Hypothalamus (tissue), 51 donors: ENCODE measurements at places on chromosomes 3 and 15.

GRCh38 chr3:121855555-121855954, 20.5 kb downstream of the EAF2 start:
- no peak for DNase-seq

DNA sequence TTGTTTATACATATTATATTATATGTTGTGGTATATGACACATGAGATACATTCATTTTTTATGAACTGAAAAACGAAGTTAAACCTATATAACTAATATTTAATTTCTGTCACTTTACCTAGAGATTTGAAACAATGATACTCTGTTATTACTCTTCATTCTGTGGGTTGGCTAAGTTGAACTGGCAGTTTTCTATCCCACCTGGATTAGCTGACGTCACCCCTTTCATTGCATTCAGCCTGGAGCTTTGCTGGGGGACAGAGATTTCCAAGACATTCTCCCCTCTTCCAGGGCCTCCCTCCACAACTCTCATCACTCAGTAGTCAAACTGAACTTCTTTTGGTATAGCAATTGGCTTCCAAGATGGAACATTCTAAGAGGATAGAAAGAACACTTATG, 309.2 kb upstream of the SATB1 start:
- no peak for DNase-seq

- no peak for DNase-seq
Measured at GRCh38 chr3:12194209-12194608, 35.5 kb upstream of the TIMP4 start.

GRCh38 chr15:63276342-63277037, 915 bp upstream of the APH1B start:
- DNase-seq: no peak

DNA sequence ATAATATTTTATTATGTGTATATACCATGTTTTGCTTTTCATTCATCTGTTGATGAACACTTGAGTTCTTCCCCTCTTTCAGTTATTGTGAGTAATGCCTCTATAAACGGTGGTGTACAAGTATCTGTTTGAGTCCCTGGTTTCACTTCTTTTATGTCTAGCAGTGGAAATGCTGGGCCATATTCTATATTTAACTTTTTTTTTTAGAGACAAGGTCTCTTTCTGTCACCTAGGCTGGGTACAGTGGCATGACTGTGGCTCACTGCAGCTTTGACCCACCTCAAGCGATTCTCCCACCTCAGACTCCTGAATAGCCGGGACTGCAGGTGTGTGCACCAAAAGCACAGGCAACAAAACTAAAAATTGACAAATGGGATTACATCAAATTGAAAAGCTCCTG, 19.9 kb downstream of the GOLM2 start:
- no peak for DNase-seq

DNA sequence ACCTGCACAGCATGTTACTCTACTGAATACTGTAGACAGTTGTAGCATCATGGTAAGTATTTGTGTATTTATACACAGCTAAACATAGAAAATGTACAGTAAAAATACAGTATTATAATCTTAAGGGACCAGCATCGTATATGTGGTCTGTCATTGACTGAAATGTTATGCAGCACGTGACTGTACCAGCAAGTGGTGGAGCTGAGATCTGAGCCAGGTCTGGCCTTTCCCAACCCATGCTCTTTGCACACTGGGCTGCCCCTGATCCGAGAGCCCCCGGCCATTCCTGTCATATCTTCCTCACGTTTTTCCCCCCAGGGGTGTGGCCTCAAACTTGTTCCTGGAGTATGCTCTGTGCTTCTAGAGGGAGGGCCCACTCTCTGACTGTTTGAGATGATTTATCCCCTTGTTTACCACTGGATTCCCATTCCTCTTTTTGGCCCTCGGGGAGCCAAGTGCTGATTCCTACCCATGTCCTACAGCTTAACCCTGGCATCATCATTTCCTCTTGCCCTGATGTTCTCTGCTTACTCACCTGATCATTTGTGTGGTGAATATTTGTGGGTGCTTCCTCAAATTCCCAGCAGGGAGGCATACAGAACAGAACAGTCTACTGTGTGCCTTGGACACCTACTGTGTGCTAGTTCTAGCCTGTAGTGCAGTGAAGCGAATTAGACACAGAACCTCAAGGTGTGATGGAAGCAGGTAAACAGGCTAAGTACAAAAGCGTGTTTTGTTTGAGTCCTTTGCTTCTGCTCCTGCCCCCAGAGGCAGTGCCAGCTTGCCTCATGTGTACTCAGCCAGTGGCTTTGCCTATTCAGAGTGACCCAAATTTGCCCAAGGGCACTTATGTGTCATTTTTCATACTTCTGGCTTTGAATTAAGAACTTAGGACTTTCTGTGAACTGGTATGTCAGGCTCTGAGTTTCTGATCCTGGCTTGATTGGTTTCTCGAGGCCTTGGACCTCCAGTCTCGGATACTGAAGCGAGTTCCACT, 21.0 kb downstream of the CSRNP1 start:
- no peak for DNase-seq

- no peak for DNase-seq
Measured at GRCh38 chr3:111936191-111936841, 42.5 kb upstream of the ABHD10 start.

GRCh38 chr3:184135911-184136260, 728 bp downstream of the EIF2B5 start:
- DNase-seq: no peak

- DNase-seq: no peak
Measured at GRCh38 chr15:26179906-26180305, 316.8 kb upstream of the ATP10A start.

- DNase-seq: no peak
Measured at GRCh38 chr3:100888881-100889280, 104.3 kb downstream of the ABI3BP start.

- no peak for DNase-seq
Measured at GRCh38 chr3:19792388-19792787, 141.6 kb downstream of the EFHB start.

DNA sequence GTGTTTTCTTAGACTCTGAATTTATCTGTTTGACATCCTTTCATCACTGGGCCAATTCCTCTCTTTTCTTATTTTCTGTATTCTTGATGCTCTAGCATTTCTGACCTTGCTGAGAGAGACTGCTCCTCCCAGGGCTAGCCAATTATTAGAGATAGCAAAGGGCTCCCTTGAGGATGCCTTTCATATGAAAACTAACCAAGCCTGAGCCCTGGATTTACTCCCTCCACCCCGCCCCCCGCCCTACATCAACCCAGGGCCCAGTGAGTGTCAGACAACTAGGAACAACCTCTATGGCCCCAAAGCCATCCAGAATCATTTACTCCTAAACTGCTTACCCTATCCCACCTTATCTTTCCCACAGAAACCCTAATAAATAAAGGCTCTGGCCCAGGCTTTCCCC, 69.7 kb upstream of the LARS2 start:
- DNase-seq: no peak

- DNase-seq: no peak
Measured at GRCh38 chr3:43584043-43584826, 37.6 kb downstream of the ANO10 start.

GRCh38 chr3:177883957-177884356, 652.3 kb upstream of the KCNMB2 start:
- no peak for DNase-seq

DNA sequence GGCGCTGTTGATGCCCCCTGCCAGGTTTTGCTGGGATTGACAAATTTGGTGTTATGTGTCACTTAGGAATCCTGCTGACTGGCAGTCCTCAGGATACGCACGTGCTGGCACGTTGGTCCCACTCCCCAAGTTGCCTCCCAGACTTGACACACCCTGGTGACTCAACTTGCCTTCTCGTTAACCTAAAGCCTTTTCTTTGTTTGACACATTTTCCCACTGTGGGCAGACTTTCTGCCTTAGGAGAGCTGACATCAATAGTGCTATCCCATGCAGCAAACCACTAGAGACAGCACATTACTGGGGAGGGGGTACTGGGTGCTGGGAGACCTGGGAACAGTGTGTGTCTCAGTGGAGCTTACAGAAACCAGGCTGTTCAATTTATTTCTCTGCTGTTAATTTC, 104.3 kb downstream of the OXNAD1 start:
- DNase-seq: no peak

GRCh38 chr3:56830884-56831283, 29.1 kb upstream of the ARHGEF3 start:
- no peak for DNase-seq

- no peak for DNase-seq
Measured at GRCh38 chr3:184907681-184908649, 96.0 kb downstream of the VPS8 start.

- DNase-seq: no peak
Measured at GRCh38 chr3:29334706-29335105, 53.8 kb downstream of the RBMS3 start.

DNA sequence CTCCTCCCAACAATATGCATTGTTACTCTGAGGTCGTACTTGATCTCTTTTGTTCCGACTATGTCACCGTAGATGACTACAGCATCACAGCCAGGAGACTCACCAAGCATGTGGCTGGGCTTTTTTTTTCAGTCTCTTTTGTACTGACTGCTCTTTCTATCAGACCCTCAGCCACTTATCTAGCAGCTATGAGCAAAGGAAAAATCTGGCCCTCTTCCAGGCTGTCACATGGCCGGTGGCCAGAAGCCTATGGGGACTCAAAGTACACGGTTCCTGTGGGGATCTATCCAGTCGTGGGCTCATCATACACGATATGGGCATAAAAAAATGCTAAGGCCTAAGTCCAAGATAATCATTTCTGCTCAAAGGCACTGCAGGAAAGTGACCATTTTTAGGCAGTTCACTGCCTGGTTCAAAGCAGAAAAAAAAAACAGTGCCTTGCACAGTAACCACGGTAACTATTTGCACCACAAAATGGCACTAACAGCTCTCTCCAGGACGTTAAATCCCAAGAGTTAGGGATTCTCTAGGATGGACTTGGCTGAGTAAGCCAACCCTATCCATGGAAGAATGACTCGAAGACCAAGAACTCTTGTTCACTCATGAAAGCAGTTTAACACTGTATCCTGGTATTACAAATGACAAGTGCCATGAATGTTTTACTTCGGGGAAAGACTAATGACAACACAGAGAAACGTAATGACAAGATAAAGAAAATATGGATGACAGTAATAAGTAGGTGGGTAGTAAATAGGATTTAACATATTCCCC, 50.3 kb downstream of the SHQ1 start:
- no peak for DNase-seq

DNA sequence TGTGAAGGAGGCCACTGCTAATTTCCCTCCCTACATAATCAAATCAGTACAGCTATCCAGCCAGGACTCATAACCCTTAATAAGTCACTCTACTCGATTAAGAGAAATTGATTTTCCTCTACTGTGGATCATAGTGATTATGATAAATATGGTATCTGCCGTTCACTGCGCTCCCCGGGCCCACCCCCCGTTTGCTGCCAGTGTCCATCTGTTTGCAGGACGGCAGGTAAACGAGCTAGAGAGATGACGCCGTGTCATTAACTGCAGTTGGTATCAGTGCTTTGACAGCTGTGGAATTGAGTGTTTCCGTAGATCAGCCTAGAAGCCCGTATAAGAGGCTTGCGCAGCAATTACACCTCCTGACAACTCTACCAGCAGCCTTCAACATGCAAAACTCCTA, 94.9 kb downstream of the ROBO2 start:
- DNase-seq: no peak

- DNase-seq: no peak
Measured at GRCh38 chr15:82530006-82530405, 10.3 kb downstream of the RPS17 start.

- no peak for DNase-seq
Measured at GRCh38 chr3:133468251-133468721, 68.4 kb downstream of the BFSP2 start.

DNA sequence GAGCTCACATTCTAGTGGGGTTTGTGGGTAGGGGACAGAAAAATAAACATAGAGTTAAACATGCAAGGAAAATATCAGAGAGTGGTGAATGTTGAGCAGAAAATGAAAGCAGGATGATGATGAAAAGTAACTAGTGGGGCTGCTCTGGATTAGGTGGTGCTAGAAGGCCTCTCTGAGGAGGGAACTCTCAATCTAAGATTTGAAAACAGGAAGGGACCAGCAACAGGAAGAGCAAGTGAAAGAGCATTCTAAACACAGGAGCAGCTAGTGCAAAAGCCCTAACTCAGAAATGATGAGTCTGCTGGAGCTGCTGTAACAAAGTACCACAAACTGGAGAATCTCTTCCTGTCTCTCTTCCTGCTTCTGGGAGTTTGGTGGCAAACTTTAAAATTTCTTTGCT, 468.6 kb upstream of the AGTR1 start:
- DNase-seq: no peak

DNA sequence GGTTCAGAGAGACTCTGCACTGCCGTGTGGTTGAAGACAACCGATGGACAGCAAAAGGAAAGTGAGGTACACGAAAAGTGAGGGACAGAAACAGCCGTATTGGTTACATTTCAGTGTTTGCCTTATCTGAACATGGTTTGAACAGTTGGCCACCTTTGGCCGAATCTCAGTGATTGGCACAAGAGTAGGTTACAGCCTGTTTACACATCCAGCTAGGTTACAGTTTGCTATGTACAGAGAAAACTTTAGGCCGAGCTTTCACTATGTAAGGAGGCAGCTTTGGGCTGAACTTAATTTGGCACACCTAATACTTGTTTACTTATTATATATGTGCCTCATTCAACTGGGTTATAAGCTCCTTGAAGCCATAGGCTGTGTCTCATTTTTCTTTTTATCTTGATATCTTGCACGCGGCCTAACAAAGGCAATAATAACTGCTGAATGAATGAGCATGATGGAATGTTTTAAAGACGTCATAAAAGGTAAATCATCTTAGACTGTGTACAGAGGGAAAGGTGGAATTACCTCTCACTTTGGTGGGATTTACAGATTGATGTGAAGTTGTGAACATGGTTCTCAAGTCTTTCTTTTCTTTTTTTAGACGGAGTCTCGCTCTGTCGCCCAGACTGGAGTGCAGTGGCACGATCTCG, 17.2 kb upstream of the GREM1 start:
- DNase-seq: no peak

DNA sequence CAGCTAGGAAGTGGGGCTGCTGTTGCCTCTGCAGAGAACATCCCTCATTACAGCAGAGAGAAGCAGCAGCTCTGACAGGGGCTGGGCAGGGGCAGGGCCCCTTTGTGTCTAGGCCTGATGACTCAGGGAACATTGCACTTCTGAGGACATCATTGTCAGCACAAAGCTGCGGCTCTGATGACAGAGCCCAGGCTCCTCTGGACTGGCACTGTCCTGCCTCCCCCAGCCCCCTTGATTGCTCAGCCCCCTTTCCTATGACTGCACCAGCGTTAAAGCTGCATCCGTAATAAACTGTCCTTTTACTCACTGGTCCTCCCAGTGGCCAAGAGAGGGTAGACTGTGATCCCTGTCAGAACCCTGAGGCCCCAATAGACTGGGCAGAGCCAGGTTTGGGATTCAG, 18.3 kb downstream of the TRH start:
- DNase-seq: no peak

- DNase-seq: no peak
Measured at GRCh38 chr3:53139906-53140846, 9.9 kb upstream of the RFT1 start.

DNA sequence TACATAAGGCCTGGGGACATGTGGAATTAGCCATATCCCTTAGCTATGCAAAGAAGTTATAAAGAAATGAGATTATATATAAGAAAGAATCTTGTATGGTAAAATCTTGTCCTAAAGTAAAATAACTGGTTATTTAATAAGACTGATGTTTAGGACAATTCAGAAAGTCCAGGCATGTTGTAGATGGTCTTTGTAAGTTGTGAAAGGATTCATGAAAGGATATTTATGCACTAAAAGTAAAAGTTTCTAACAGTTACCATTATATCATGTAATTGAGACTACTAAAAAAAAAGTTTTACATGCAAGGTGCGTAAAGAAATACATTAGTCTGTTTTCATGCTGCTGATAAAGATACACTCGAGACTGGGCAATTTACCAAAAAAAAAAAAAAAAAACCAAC, 146.3 kb downstream of the FMN1 start:
- no peak for DNase-seq
